ENCODE measurements at places on chromosomes 2 and 18. TPM values are rescaled to one million over a fixed set of nuclear protein-coding genes. Genes with fewer than 3 reads are reported as not detected.

The IGFBP5 gene
- total RNA-seq: 0.31 TPM

The MYCN gene
- total RNA-seq: not detected

The SATB2 gene
- 2.9 TPM for total RNA-seq

The SH3BP4 gene
- 28.9 TPM for total RNA-seq

The FAM161A gene
- 8.4 TPM for total RNA-seq

The SOX11 gene
- total RNA-seq: not detected

The COLEC12 gene
- total RNA-seq: not detected

The MREG gene
- 4.8 TPM for total RNA-seq

The ALKAL2 gene
- not detected for total RNA-seq

All from A549 treated with CpdA at 1 μM for 4 hours (cell line).